Frontal cortex (tissue), 4 donors: ENCODE measurements at places on chromosomes 12 and 14. TPM values are rescaled to one million over a fixed set of nuclear protein-coding genes. Genes with fewer than 3 reads are reported as not detected.

Gene SLC25A3
- total RNA-seq, result 241 TPM

Gene RDH16
- total RNA-seq, result 0.41 TPM

Gene VRTN
- not detected for total RNA-seq

DNA sequence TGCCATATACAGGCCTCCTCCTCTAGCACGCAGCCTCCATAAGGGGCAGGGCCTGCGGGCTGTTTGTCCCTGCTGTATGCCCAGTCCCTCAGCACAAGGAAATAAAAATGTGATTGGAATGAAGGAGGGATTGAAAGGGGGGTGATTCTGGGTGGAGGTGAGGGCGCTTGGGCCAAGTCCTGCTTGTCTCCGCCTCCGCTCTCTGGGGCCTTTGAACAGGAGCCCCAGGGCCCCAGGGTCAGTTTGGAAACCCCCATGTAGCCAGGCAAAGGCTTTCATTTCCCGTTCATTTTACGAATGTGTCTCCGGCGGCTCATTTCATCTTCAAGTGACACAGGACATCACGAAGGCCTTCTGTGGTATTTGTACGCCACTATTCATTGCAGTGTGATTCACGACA, 4.5 kb upstream of the CACNA2D4 start:
- no peak for DNase-seq

- DNase-seq, result no peak
Measured at GRCh38 chr14:76412501-76412900, 36.6 kb downstream of the ESRRB start.

DNA sequence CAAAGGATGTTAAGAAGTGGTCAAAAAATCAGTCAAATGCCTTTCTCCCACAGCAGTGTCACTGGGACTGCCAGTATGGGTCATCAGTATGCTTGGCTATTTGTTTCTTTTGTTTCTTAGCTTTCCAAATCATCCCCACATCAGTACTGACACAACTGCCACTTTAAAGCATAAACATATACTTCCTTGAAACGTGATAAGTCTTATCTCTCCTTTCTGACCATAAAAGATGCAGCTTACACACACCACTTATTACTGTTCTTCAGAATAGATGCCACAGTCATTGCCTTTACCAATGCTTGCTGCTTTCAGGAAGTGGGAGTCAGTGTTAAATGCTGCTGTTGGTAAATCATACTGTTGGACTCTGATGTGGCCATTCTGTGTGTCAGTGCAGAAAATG, 18.6 kb upstream of the GARIN2 start:
- no peak for DNase-seq

GRCh38 chr12:49671031-49671765, 36.0 kb downstream of the FMNL3 start:
- no peak for DNase-seq
